ENCODE measurements at places on chromosomes 2 and 18. TPM values are rescaled to one million over a fixed set of nuclear protein-coding genes. Genes with fewer than 3 reads are reported as not detected.

GRCh38 chr18:74420926-74421325 lies 36.2 kb downstream of the DIPK1C start:
- no peak for DNase-seq

Gene KCTD18
- 12.3 TPM for polyA plus RNA-seq

Gene NTSR2
- polyA plus RNA-seq, result not detected

GRCh38 chr2:205612636-205613035 lies 69.7 kb upstream of the NRP2 start:
- DNase-seq, result no peak

All from muscle of arm (tissue), 14 donors.